ENCODE measurements at places on chromosomes 3 and 15.

DNA sequence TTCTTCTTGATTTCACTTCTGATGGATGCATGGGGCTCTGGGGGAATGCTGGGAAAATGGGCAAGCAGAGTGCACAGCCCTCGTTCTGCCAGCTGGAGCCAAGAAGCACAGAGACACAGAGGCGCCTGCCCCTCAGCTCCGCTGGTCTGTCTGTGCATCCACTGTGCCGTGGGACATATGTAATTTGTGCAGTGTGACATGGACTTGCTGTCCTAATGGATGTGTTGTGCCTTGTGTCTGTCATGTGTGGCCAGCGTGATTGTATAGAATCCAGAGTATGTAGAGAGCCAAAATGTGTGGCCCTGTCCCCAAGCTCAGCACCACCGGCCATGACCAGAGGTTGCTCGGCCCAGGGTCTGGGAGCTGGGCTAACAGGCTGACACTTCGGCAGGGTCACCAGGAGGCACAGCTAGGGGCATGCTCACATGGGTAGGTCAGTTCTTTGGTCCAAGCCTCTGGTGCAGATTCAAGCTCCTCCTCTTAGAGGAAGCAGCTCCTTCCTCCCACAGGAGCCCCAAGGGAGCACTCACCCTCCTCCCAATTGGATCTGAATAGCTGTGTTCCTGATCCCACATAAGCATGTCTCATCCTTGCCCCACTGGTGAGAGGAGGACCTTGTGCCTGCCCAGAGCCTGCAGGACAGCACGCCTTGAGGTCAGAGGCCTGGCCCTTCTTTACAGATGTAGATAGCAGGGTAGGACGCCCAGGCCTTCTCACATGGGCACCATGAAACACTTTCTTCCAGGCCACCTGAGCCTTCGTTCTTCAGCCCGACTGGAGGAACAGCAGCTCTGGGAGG is 100.8 kb upstream of the ABHD17C start:
- DNase-seq, result no peak

DNA sequence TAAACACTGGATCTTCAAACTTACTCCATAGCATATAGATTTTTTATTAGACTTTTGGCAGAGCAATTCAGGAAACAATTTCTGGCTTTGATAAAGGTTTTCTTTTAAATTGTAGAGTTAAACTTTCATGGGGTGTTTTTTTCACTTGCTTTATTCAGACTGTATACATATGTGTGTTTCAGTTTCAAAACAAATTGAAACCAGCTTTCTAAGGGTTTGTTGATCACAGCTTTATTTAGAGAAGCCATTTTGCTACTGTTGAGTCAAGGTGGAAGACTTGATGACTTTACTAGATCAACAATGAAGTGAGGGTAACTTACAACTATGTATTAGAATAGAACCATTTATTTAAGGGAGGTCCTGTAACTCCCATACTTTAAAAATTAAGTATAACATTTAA is 6.2 kb downstream of the UBE2E1 start:
- DNase-seq, result no peak

- no peak for DNase-seq
Observed at GRCh38 chr3:31671976-31672375, 139.3 kb downstream of the STT3B start.

GRCh38 chr3:15390460-15390859 is 36.9 kb downstream of the METTL6 start:
- DNase-seq, result no peak

GRCh38 chr15:61062268-61062861 is 166.7 kb downstream of the RORA start:
- DNase-seq, result no peak

DNA sequence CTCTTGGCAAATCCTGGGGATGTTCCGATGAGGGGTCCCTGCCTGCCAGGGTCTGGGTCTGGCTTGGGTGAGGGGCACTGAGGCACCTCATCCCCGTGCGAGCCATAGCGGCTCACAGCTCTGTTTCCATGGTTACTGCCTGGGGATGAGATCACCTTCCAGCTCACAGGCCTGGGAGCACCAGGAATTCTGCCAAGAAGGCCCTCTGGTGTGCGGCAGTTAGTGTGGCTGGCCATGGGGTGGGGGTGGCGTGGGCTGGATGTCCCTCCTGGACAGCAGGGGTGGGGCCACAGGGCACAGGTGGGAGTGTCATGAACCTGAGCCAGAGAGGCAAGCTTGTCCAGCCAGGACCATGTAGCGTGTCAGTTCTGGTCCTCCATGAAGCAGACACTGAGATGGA is 22.1 kb upstream of the PRR23E start:
- peak; percentile 41 for DNase-seq

- no peak for DNase-seq
Observed at GRCh38 chr3:182999767-183000166, 19.4 kb upstream of the DCUN1D1 start.

GRCh38 chr3:178671377-178671776 is 135.1 kb downstream of the KCNMB2 start:
- no peak for DNase-seq
